ENCODE measurements at places on chromosomes 2 and 18.

DNA sequence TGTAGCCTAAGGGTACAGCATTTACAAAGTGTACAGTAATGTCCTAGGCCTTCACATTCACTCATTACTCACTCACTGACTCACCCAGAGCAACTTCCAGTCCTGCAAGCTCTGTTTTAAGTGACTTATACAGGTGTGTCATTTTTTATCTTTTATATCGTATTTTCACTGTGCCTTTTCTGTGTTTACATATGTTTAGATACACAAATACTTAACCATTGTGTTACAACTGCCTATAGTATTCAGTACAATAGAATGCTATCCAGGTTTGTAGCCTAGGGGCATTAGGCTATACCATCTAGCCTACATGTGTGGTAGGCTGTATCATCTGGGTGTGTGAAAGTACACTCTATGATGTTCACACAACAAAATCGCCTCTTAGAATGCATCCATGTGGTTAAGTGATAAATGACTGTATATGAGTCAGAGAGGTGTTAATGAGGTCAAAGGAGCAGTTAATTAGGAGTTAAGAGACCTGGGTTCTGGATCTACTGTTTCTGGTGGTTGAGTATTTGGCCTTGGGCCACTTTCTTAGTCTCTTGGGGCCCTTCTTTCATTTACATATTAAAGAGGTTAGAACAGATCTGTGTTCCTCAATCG, 149.1 kb downstream of the GREB1L start:
- no peak for DNase-seq

DNA sequence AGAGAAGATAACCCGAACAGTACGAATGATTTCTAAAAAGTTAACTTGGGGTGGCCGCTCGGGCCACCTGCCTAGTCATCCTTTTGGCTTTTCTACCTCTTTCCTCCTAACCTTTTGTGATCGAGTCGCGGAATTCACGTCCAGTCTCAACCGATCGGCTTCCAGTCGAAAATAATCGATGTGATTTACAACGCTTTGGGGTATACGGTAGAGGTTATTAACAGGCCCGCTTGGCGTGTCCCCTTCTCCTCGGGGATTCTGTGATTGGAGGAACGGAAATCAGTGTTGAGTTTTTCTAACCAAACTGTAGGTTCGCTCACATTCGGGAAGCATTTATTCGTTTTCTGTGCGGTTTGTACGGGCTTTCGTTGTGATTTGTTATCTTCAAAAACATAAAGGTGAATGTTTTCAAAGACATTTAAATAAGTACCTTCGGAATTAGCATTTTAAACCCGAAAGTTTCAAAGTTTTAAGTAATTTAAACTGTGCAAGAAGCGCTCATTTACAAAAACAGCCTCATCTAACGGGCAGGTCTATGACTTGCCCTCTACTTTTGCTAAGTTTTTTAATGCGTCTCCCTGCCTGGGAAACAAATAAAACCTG, 588 bp upstream of the FOXI3 start:
- DNase-seq, result no peak

DNA sequence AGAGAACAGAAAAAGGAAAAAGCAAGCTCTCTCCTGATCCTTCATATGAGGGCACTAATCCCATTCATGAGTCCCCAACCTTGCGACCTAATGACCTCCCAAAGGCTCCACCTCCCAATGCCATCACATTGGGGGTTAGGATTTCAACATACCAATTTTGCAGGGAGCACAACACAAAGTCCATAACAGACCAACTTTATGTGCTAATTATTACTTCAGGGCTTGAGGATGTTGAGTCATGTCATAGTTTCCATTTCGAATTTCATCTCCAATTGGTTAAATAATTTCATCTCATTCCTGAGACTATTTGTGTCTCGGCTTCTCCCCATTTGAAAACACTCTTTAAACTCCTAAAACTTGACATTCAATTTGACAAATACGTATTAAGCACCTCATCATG, 69.9 kb upstream of the KLF7 start:
- DNase-seq, result no peak

DNA sequence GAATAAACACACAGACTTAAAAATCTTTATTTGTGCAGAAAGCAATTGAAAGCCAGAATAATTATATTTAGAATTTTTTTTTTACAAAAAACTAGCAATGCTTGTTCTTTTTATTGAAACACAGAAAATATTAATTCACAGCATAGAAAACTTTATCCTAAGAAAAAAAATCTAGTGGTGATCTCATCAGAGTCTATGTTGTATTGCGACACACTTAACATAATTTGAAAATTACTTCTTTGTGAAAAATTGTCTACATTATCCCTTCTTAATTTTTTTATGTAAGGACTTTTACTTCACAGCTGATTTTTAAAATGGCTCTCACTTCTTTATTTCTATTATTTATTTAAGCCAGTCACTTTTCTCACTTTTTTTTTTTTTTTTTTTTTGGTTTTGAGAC, 103.4 kb downstream of the LDLRAD4 start:
- no peak for DNase-seq

DNA sequence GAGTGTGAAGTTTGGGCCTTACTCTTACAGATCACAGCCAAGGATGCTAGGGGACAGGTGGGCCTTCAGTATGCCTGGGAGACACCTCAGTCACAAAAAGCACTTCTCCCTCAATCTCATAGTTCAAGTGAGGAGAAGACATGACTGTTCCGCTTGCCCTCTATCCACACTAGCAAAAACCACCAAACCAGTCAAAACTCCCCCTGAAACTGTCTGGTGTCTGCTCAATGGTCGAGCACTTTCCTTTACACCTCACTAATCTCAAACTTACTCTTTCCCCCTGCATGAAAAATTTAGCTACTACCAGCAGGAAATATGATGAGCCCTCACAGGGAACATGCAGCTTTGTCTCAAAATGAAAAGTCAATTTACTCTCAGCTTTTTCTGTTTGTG, 232.2 kb downstream of the TRIB2 start:
- no peak for DNase-seq

GRCh38 chr2:26892922-26893524, 45.1 kb downstream of the DPYSL5 start:
- DNase-seq, result no peak

DNA sequence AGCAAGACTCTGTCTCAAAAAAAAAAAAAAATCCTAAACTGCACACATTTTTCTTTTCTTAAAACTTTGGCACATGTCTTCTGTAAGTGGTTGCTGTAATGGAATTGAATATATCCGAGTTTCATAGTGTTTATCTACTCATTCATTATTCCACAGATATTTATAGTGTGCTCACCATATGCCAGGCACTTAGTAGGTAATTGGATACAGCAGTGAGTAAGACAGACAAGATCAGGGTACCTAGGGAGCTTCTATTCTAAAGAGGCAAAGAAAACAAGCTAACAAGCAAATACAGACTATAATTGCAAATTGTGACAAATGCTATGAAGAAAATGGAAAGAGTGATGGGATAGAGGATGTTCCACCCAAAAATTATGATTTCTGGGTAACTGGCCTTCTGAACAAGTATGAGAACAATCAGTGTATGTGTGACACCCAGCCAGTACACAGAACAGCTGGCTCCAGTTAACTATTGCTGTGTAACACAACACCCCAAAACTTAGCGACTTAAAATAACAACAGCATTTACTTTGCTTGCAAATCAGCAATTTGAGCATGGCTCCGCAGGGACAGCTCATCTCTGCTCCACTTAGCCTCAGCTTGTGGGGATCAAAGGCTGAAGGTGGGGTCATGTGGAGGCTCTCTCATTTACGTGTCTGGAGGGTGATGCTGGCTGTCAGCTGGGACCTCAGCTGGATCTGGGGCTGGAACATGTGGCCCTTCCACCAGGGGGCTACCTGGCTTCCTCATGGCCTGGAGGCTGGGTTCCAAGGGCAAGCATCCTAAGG, 224.9 kb downstream of the INSIG2 start:
- no peak for DNase-seq

DNA sequence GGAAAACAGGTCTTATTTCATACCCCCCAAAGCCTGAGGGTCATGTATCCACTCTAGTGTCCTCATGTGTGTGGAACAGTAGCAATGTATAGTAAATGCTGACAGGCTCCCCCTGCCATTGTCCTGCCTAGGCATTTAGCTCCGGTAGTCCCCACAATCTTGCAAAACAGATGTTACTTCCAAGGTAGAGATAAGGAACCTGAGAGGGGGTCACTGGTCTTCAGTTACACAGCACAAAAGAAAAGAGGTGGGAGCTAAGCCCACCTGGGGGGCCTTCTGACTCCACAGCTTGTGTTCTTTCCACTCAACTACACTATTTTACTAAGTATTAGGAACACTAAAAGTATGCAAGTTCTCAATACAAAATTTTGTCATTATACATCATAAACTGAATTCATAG, 17.4 kb upstream of the FECH start:
- no peak for DNase-seq

DNA sequence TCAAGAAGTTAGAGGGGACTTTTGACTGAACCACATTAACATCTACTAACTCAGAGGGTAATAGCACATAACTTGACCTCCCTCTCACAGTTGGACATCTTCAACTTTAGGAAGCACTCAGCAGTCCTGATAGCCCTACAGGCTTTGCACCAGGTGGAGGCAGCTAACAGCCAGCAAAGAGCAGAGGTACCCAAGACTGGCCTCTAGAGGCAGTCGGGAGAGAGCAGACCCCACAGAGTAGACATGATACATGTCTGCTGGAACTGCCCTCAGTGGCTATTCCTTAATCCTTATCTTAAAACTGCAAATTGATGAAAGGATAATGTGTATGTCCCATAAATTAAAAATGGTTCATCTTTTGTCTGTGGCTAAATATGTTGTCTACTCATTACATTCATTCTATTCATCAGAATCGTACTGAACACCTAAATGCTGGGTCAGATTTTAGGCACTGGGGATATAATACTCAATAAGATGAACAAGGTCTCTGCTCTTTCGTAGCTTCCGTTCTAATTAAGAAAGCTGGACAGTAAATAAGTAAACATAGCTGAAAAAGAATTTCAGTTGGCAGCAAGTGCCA, 49.8 kb downstream of the CAB39 start:
- peak; percentile 56 for DNase-seq

DNA sequence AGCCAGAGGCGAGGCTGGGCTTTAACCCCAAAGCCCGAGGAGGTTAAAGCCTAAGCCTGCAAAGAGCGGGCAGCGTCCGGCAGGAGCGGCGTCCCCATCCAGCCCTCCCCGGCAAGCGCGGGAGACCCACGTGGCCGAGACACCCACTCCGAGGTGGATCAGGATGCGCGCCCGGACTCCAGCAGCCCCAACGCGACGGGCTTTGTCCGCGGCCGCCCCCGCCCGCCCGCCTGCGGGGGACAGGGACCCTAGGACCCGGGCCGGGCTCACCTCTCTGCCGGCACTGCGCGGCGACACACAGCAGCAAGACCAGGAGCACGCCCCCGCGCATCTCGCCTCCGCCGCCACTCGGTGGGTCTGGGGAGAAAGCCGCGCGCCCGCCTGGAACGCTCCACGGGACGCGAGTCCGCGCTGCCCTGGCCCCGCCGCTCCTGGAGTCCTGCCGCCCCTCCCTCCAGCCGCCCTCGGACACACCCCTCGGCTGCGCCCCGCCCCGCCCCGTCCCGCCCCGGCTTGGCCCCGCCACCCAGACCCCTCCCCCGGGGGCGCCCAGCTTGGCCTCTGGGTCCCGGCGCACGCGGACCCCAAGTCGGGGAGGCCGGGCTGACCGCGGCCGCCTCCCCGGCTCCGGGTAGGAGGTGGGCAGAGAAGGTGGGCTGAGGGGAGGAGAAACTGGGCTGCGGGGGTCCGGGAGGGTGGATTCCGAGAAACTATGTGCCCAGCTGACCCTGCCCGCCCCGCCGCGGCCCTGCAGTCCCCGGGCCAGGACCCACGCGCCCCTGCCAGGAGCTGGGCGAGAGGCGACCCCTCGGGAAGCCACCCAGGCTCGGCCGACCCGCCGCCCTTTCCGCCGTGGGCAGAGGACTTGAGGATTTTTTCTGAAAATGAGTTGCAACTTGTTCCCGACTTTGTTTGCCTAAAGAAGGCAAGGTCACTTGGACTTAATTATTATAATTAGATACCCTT, at the start of gene LAMA1:
Gene LAMA1 (minus strand): TSS at position 408 of the 966 bp plus-strand sequence. CDS start 77 bp downstream, at position 331.
- DNase-seq, result no peak

DNA sequence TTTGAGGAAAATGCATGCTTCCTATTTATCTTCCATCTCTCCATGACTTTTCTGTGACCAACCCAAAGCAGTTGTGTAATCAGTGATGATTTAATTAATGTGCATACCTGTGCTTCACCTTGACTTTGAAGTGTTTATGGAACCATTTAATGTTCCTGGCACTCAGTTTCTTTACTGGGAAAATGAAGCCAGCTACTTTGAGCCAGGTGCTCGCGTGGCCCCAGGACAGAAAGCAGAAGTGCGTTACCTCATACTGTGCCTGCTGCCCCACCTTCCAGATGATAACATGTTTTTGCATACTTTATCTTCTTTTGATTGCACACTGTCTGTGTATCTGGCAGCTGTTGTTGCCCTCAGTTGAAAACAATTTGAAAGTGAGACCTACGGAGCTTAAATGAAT, 61.3 kb downstream of the PMAIP1 start:
- no peak for DNase-seq

All from HuH-7 (cell line).